ENCODE measurements at places on chromosomes 3 and 15.
A peak's percentile ranks its signal among the peaks of the same experiment; 100 is the strongest.

DNA sequence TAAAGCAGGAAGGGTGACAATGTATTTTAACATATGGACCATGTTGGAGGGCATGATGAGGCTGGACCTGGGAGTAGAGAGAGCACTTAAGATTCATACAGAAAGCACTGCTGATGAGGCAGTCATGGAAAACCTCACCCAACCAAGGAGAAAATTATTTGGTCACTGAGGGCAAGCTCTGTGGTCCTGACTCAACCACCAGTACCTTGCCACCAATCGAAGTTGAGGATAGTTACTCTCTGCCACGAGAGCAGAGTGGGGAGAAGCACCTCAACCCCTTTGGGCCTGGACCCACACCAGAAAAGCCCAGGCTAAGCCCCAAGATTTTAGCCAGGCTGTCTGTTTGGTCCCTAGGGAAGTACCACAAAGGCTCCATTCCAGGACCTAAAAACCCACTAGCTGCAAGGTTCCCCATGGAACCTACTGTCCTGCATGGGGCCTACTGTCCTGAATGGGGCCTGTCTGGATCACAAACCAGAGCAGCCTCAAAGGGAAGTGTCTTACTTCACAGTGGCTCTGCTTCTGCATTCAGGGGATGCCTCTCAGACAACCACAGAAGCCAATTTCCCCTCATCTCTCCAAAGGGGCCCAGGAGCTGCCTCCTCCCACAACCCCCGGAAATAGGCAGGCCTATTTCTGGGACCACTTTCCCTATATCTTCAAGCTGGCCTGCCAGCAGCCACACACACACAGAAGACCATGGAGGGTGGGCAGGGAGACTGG, 4.2 kb downstream of the CCDC71 start:
- peak; percentile 42 for DNase-seq

DNA sequence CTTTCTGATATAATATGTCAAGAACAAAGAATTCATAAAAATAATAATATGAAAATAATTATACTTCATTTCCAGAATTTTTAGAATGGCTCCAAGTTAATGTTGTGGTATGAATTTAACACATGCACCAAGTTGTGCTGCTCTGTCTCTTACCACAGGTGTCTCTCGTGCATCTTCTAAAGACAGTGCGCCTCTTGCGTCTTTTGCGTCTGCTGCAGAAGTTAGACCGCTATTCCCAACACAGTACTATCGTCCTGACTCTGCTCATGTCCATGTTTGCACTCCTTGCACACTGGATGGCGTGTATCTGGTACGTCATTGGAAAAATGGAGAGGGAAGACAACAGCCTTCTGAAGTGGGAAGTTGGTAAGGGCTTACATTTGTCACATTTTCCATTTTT, 246.6 kb downstream of the KCNH8 start:
- no peak for DNase-seq

- no peak for DNase-seq
These were observed 34.5 kb downstream of the COLQ start for GRCh38 chr3:15486979-15487378.

- no peak for DNase-seq
These were observed 53.7 kb downstream of the NKIRAS1 start for GRCh38 chr3:23863060-23863459.

- peak; percentile 61 for DNase-seq
These were observed 6.3 kb upstream of the UBE2Q2 start for GRCh38 chr15:75836959-75837334.

GRCh38 chr15:52331490-52332240, 36.1 kb upstream of the MYO5C start:
- DNase-seq = peak; percentile 62

DNA sequence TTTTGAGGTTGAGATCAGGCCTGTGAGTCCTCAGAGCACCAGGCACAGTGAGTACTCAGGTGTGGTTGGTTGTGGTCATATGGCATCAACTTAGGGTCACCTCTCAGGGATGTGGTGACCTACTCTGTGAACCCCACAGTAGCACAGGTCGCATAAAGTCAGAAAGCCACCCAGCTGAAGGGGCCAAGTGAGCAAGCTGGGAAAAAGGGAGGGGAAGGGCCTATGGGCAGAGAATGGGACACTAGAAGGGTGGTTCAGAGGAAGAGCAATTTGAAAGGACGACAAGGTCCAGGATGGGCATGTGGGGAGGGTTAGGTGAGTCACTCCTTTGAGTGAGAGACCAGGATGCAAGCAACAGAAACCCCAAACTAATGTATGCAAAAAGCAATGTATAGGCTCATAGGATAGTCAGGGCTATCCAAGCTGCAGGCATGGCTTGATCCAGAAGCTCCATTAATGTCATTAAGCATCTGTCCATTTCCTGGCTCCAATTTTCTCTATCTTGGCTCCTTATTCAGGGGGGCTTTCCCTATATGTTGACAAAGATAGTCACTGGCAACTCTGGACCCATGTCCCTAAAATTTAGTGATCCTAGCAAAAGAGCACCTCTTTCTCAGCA, 33.5 kb downstream of the HMCES start:
- DNase-seq = no peak

GRCh38 chr3:101632586-101632985, 44.3 kb downstream of the ZBTB11 start:
- no peak for DNase-seq

DNA sequence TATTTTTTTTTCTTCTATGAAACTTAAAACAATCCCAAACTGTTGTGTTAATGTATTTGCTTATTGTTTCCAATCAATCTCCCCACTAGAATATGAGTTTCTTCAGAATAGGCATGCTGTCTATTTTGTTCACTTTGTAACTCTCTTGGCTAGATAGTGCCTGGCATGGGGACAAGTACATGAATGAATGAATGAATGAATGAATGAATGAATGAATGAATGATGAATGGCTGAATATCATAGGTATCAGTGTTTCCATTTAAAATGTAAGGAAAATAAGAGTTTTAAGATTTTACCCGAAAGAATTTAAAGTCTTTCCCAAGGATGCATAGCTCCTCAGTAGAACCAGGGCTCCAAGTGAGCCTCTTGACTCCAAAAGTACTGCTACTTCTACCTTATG, 294.9 kb upstream of the GADL1 start:
- DNase-seq = no peak

- DNase-seq = no peak
These were observed 15.4 kb upstream of the AADAC start for GRCh38 chr3:151798466-151798865.

GRCh38 chr3:186456731-186457191, 87.4 kb downstream of the CRYGS start:
- no peak for DNase-seq

DNA sequence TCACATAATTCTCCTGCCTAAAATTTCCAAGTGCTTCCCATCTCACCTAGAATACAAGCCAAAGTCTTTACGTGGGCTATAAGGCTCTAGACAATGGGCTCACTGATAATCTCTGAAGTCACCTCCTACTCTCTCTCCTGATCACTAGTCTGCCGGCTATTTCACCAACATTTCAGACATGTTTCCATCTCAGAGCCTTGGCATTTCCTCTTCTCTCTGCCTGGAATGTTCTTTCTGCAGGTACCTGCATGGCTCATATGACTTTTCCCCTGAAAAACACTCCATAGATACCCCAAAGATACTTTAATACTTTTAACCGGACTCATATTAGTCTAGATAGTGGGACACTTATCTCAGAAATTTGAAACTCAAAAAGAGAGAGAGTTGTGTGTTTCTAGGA, 32.7 kb downstream of the CD200 start:
- DNase-seq = no peak

- no peak for DNase-seq
These were observed 80.9 kb downstream of the STT3B start for GRCh38 chr3:31613654-31614053.

- no peak for DNase-seq
These were observed 828.5 kb upstream of the NECTIN3 start for GRCh38 chr3:110243081-110243480.

DNA sequence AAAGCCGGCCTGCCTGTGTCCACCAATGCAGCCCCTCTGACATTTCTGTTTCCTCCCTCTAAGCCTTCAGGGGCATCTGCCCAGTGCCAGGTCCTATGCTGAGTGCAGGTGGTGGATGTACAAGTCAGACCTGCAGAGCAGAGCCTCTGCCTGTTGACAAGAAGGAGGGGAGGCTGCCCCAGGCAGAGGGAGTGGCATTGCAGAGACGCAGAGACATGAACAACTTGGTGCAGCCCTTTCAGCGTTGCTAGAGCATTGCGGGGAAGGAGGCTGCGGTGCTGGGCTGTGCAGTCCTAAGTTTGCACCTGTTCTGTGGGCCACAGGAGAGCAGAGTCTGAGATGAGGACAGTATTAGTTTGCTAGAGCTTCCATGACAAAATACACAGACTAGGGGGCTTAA, 65.2 kb downstream of the LSM3 start:
- DNase-seq = no peak

DNA sequence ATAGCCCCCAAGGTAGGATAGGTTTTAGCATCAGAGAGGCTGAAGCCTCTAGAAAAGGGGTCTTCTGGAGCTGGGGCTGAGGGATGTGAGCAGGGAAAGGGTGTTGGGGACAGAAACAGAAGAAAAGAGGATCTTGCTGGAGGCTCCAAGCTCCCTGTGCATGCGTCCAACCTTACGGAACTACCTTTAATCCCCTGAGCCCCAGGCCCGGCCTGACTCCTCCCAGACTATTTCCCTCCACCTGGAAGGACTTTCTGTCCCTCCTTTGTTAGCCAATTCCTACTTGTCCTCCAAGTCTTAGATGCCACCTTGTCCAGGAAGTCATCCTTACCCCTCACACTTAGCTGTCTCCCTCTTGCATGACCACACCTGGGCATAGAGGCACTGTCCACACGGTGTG, 50.0 kb upstream of the VPS8 start:
- no peak for DNase-seq

DNA sequence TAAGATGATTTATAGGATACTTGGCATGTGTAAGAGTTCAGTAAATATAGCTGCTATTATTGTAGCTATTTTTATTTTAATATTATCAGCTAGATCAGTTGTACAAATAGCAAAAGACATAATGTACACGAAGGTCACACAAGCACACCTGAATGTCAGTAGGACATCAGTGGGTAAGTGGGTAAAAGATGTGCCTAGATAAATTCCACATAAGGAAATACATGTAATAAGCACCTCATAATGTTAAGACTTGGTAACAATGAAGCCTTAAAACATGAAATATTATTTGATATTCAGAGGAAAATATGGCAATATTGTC, 41.5 kb downstream of the ABHD2 start:
- no peak for DNase-seq

DNA sequence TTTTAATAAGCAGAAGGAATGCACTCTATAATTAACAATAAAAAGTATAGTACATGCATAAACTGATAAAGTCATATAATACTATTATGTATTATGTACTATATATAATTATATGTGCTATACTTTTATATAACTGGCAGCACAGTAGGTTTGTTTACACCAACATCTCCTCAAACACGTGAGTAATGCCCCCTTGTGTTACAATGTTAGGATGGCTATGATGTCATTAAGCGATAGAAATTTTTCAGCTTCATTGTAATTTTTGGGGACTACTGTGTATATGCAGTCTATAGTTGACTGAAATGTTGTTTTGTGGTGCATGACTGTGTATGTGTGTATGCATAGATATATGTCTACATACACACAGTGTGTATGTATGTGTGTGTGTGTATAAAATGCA, 100.6 kb downstream of the SLMAP start:
- DNase-seq = no peak

DNA sequence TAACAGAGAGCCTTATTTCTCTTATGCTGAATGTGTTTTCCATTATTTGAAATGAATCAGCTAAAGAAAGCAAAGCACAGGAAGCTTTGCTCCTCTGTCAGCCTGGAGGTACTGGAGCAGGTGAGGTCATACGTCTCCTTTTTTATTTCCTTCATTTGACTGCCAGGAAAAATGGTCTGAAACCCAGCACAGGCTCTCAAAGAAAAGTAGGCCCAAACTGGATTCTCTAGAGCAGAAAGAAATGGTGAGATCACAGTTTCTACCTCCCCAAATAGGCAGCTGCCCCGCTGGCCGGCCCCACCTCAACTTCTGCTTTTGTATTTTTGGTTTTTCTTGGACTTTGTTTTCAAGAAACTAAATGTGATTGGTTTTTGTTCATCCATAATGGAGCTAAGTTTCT, 95.1 kb downstream of the RPL39L start:
- no peak for DNase-seq

- DNase-seq = no peak
These were observed 81.7 kb downstream of the CCNL1 start for GRCh38 chr3:157078131-157078810.

DNA sequence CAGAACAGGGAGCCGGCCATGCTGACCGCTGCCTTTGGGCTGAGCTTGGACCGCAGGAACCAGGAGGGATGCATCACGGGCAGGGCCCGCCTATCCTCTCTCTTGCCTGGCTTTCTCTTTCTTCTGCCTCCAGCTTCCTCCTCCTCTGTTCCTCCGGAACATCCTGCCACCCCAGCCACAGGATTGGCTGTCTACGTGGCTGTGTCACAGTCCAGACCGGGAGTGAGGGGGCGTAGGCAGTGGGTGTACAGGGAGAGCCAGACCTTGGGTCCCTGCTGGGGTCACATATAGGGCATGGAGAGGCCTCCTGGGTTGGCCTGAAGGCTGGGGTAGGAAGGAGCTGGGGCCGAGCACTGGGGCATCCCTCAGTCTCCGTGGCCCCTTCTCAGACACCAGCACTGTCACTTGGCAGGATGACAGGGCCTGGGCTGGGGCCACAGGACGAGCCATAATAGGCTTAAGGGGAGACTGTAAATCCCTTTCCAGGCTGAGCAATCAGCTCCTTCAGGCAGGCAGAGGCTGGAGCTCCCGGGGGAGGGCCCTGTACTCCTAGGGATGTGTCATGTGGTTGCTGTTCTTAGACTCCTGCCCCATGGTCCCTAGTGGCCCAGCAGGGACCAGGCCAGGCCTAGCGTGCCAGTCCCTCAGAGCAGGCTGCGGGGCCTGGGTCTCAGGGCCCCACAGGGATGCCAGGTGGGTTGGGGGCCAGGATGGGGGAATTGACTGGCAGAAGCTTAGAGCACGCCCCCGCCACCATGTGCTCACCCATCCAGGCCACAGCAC, 25.4 kb downstream of the LINGO1 start:
- no peak for DNase-seq

GRCh38 chr15:22224241-22224671, 143.9 kb downstream of the OR4M2 start:
- DNase-seq = peak; percentile 27

DNA sequence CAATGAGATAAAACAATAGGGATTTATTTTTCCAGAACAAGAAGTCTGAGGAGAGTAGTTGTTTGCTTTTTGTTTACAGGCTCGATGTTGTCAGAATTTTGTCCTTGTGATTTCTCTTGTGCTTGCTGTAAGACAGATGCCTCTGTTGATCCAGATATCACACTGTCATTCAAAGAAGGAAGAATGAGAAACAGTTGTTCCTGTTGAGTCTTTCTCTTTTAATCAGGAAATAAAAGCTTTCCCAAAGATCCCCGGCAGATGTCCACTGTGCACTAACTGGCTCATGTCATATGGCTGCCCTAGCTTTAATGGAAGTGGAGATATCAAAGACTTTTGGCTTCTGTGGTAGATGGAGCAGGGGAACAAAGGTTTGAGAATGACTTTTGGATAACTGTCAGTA, 6.8 kb downstream of the SERPINI1 start:
- DNase-seq = no peak

DNA sequence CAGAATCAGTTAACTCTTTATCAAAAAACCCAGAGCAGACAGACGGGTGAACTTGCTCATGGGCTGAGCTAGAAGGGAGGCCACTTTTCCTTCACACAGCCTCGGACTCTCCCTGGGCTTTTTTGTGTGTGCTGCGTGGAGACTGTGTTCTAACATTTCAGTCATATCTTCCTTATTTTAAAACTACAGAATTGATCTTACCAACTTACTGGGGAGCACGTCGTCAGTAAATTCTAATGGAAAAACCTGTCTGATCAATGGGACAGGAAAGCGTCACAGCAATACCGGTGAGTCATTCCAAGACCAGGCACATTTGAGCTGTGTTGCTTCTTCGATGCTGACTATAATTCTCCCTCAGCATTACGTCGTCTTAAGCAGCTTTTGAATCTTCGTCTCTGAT, 145.1 kb downstream of the LPP start:
- peak; percentile 64 for DNase-seq
